CD4-positive, alpha-beta T cell treated with Interleukin-17A for 4 hours (primary cell): ENCODE measurements at places on chromosomes 13 and 19.
A peak's percentile ranks its signal among the peaks of the same experiment; 100 is the strongest.

GRCh38 chr19:43636121-43636683 is 3.4 kb downstream of the CADM4 start:
- no peak for DNase-seq

- DNase-seq: no peak
These were observed 22.7 kb upstream of the KCTD15 start for GRCh38 chr19:33773704-33774624.

DNA sequence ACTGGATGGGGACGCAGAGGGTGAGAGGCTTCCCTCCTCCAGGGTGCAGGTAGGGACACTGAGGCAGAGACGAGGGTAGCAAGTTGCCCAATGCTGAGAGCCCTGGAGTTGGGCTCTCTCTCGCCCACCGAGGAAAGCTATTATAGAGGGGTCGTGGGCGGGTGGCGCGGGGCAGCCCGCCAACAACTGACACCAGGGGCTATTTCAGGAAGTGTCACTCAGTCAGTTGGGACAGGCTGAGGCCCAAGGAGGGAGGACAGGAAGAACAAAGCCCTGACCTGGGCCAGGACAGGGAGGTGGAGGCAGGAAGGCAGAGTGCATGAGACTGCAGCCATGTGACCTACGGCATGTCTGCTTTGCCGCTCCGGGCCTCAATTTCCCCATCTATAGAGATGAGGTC is 29.9 kb downstream of the TINCR start:
- no peak for DNase-seq

DNA sequence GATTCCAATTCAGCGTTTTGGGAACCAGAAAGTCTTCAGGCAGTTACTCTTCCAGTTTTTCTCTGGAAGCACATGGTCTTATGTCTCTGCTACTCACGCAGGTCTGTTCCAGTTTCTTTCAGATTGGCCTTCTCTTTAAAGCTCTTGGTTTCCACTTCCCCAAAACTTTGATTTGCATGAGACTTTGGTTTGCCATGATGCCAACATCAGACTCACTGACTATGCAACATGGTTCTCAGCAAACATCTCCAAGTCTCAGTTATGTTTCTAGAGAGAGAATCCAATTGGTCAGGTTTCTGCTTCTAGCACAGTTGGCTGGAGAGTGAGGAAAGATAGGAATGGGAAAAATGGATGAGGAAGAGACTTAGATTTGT is 3.1 kb downstream of the AKAP11 start:
- DNase-seq: no peak

DNA sequence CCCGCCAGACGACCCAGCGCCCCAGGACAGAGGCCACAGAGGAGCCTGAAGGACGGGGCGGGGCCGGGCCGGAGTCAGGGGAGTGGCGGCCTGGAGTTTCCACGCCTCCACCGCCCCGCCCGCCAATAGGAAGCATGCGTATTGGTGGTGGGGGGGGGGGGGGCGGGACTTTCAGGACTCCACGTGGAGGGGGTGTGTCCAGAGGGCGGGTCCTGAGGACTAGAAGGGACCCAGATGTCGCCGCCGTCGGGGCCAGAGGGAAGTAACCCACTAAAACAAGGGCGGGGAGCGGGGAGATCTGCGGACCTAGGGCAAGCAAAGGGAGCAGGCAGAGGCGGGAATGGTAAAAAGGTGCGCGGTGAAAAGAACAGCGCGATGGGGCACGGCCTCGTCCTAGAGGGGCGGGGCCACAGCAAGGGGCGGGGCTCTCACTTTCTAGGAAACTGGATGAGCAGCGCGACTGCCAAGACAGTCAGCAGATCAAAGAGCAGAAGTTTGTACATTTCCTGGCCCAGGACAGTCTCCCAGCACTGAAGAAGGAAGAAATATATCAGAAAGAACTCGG is 2.8 kb upstream of the LENG1 start:
- DNase-seq: peak; percentile 94

DNA sequence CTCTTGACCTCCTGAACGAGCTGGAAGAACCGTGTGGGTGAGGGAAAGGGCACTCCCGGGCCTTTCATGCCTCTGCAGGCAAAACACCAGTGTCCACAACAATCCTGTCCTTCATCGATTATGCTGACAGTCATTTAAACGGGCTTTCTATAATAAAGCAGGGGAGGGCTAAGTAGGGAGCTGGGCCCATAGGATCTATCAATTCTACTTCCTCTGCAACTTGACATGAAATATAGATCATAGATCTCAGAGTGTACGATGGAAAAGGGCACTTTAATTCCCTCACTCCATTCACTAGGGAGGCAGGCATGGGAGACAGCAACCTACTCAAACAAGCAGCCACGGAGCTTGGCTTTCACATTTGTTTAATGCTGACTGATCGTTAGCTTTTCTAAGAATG is 55.8 kb upstream of the WASF3 start:
- DNase-seq: no peak

- no peak for DNase-seq
These were observed 13.4 kb downstream of the FARP1 start for GRCh38 chr13:98156259-98156658.

GRCh38 chr19:5364674-5365073 is 24.1 kb upstream of the PTPRS start:
- DNase-seq: no peak

DNA sequence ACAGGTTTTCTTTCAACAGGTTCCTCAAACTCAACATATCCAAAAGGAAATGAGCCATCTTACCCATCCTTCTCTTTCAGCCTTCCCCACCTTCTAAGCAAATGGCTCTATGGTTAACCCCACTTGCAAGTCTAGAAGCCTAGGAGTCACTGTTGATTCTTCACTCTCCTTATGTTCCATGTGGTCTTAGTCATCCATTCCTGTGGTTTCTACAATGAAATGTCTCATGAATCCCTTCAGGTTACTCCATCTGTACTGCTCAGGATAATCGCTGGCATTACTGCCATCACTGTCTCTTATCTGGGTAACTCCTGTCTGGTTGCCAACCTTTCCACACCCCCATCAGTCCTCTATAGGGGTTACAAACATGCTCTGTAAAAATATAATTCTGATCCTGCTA is 381.3 kb downstream of the ENOX1 start:
- no peak for DNase-seq

GRCh38 chr19:41586064-41586463 is 10.1 kb downstream of the CEACAM21 start:
- no peak for DNase-seq

- DNase-seq: no peak
These were observed 911.0 kb downstream of the PCDH17 start for GRCh38 chr13:58542530-58542929.

DNA sequence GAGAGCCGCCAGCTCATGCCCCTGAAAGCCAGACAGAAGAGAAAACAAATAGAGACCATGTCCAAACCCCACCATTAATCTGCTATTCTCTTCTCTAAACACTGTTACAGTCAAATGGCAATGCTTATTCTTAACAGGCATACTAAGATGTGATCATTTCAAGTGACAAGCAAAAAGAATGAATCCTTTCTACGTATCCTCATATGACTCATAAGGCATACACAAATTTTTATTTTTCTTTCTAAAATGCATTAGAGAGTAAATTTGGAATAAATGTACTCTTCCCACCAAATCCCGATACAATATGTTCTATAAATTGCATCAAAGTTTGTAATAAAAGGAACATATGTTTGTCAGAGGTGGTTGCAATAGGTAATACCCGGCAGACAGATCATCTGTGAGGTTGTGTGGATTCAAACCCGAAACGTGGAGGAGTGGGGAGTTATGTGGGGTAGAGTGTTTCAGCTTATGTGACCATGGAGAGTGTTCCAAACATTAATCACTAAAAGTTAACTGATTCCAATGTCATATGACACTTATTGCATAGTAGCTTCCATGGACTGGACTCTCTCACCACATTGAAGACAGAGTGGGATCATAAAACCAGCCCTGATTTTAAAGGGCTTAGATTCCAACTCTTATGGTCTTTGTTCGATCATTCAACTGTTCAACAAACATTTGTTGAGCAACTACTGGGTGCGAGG is 213.1 kb downstream of the DCLK1 start:
- no peak for DNase-seq
